NCI-H226 (cell line): ENCODE measurements at places on chromosomes 3 and 15.

GRCh38 chr3:122030381-122031122 lies 8.5 kb upstream of the ILDR1 start:
- DNase-seq = no peak

DNA sequence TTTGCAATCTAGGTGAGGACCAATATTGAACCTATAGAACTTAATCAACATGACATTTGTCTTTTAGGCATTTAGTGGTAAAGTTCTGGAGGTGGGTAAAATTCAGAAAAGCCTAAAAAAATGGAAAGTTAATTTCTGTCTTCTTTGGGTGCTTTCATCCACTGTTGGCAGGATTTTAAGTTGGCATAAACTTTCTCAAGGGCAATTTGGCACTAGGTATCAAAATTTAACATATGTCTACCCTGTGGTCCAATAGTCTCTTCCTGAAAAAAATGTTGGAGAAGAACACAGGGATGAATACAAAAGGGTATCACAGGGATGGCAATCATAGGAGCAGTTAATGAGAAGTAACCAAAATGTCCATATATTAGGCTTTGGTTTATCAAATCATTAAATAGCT lies 227.0 kb upstream of the WNT5A start:
- DNase-seq = no peak

DNA sequence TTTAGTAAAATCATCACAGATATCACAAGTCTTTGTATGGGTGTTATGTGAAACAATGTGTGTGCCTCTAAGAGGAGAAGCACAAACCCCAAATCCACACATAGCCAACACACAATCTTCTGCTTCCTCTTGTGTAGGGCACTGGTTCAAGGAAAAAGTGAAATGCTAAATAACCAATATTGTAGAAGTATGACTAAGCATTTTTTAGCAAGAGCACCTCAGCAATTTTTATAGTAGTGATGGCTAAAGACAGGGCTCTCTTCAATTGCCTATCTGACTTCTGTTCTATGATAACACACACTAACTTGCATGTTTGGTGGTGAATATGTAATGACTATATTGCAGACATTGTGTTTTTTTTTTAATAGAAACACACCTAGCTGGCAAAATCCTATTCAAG lies 997.9 kb upstream of the ALCAM start:
- DNase-seq = no peak

- peak; percentile 42 for DNase-seq
These were observed 41.0 kb upstream of the CMSS1 start for GRCh38 chr3:99776516-99777209.

DNA sequence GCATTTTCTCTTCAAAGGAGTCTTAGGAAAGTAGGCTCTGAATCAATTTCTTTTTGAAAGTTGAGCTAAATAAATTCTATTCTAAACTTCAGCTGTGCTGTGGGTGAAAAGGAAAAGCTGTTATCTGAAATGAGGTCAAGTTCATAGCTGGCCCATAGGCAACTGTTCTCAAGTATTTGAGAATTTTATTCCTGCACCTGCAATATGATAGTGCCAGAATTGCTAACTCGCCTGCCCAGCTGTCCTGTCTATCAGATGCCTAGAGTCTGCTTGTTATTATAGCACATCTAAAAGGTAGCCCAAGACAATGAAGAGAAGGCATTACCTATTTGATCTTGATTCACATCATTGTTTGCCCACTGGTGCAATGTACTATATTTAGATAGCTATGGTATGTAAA lies 798.7 kb downstream of the DIPK2A start:
- no peak for DNase-seq

GRCh38 chr3:16430717-16431630 lies 82.5 kb downstream of the RFTN1 start:
- no peak for DNase-seq
